ENCODE measurements at places on chromosomes 2 and 18.

- DNase-seq = no peak
These were observed 118.9 kb upstream of the ARL5A start for GRCh38 chr2:151946899-151947812.

GRCh38 chr18:14089781-14090180, 42.5 kb downstream of the ZNF519 start:
- DNase-seq = no peak

- no peak for DNase-seq
These were observed 136.2 kb downstream of the CDH2 start for GRCh38 chr18:28040716-28041115.

DNA sequence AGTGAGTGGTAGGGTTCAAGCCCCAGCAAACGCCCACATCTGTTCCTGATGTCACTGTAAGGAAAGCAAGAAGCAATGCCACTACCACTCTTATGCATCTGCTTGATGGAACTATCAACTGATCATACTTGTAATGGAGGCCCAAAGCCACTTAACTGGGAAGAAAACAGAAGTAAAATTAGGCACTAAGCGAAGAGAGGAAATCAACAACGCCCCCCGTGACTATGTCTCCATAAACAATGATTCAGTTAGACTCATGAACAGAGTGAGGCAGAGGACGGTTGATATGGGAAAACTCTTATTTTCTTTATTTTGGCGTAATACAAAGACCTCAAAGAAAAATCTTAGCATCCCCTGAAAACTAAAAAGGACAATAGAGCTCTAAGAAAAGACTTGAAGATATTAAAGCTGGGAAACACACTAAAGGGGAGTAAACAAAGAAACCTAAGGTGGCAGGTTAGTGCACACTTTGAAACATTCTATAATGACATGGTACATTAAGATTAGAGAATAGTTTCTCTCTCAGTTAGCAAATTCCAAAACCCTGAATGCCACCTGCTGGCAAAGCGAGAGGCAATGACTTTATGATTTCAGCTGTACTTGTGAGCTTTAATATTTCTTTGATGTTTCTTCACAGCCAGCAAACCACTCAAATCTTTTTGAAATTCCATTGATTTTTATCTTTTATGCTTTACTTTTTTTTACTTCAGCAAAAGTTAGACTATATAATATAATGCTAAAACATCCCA, 86.5 kb downstream of the LRP2 start:
- no peak for DNase-seq
